ENCODE measurements at places on chromosomes 4 and X.

DNA sequence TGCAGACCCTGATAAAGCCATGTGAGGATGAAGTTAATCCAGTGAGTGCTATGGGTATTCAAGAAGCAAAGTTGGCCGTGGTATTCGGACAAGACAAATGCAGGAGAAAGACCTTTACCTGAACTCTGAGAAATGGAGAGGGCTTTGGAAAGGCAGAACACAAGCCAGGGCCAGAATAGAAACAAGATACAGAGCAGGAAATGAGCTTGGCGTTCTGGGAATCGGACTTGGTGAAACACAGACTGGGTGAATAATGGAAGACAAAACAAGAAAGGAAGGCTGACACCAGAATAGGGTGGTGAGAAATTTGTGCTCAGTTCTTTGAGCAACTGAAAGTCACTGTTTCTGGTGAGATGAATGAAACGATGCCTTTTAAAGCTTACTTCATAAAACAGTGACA is 83.3 kb downstream of the VEGFC start:
- no peak for DNase-seq

GRCh38 chr4:114041117-114041475 is 61.6 kb upstream of the ARSJ start:
- no peak for DNase-seq

- no peak for DNase-seq
Measured at GRCh38 chr4:189374176-189374575, 566.5 kb upstream of the FRG1 start.

DNA sequence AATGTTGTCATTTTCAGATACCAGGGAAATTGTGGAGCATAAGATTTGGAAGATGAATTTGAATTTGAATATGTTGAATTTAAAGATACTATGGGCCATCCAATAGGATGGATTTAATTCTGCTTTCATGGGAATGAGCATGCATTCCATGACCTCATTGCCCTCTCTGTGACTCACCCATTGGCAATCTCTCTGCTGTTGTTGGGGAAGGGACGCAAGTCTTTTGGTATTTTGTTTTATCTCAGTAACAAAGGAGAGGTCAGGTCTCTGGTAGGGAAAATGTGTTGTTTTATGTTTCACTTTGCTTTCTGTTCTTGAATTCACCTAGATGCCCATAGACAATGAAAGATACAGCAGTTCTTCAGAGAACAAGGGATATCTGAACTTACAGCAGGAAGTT is 42.1 kb upstream of the MAGEA4 start:
- no peak for DNase-seq

DNA sequence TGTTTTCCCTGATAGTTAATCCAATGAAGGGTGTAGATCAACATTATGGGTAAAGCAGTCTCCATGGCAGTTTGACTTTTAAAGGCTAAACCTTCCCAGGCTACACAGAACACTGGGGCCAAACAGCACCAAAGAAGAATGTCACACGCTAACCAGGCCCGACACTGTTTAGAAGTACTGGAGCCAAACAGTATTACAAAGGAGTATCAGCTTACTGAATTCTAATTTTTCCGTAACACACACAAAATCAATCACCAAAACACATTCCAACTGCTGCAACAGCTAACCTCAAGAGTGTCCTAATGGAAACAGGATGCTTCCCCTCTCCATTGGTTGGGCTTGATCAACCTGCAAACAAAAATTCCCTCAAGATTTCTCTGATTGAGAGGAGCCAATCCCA is 783.5 kb downstream of the PCDH18 start:
- DNase-seq, result no peak

- no peak for DNase-seq
Measured at GRCh38 chrX:118727686-118728339, 407 bp downstream of the IL13RA1 start.

GRCh38 chr4:54509057-54509456 is 148.7 kb upstream of the KIT start:
- DNase-seq, result no peak

DNA sequence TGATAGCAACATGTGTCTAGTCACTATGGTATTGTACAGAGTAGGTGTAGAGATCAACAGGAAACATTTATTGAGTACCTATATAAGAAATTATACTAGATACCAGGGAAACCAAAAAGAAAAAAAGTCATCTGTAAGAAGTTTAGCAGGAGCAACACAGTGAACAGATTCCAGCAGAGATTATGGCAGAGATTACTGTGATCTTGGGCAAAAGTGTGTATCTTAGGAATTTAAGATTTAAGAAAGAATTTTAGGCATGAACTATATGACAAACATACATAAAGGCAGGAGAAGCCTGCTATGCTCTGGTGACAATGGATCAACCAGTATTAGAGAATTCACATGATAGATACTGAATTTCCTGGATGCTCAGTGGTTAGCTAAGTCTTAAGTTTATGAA is 37.9 kb downstream of the SNCA start:
- DNase-seq, result no peak

- no peak for DNase-seq
Measured at GRCh38 chr4:175562542-175562941, 249.5 kb downstream of the GPM6A start.

DNA sequence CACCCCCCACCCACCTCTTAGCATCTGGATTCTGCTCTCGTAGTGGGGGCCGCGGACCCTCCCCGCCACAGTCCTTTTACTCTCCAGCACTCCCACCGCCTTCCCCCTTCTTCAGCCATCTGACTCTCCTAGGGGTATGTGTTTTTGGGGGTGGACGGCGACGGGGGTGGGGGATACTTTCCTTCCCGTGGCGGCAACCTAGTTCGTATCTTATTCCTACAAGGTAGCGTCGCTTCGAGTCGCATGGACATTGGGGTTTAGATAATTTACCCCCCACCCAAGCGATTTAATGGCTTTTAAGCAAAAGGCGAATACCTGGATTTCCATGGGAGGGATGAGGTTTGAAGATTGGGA is 1.3 kb upstream of the BCORL1 start:
- DNase-seq, result no peak

DNA sequence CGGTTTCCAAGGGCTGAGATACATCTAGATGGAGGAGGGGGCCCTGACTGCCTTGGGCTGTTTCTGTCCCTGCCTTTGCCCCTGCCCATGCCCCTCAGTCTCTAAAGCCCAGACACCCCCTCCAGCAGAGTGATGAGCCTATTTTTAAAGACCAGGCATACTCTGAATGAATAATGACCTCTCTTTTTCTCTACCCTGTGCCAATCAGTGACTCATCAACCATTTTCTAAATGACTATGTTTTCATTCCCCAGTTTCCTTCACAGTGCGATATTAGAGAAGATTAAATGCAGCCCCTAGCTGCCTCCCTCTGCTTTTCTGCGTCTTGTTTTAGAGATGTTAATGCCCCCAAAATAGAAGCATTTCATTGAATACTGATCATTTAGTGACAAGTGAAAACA is 15.5 kb upstream of the NHS start:
- no peak for DNase-seq

GRCh38 chrX:134807039-134807729 is 148.9 kb upstream of the PLAC1 start:
- peak; percentile 88 for DNase-seq

DNA sequence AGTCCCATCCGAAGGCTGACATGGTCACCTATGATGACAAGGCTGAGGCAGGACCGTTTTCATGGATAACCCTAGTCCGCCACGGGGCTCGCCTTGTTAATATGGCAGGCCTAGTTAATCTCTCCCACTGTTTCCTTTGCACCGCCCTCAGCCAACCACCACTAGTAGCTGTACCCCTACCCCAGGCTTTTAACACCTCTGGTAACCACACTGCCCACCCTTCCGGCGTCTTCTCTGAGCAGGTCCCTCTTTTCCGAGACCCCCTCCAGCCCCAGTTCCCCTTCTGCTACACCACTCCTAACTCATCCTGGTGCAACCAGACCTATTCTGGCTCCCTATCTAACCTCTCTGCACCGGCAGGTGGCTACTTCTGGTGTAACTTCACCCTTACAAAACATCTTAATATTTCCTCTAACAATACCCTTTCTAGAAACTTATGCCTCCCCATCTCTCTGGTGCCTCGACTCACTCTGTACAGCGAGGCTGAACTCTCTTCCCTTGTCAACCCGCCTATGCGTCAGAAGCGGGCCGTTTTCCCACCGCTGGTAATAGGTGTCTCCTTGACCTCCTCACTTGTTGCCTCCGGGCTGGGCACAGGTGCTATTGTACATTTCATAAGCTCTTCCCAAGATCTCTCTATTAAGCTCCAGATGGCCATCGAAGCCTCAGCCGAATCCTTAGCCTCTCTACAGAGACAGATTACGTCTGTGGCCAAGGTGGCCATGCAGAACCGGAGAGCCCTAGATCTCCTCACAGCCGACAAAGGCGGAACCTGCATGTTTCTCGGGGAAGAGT is 964.4 kb downstream of the RPA4 start:
- DNase-seq, result no peak

DNA sequence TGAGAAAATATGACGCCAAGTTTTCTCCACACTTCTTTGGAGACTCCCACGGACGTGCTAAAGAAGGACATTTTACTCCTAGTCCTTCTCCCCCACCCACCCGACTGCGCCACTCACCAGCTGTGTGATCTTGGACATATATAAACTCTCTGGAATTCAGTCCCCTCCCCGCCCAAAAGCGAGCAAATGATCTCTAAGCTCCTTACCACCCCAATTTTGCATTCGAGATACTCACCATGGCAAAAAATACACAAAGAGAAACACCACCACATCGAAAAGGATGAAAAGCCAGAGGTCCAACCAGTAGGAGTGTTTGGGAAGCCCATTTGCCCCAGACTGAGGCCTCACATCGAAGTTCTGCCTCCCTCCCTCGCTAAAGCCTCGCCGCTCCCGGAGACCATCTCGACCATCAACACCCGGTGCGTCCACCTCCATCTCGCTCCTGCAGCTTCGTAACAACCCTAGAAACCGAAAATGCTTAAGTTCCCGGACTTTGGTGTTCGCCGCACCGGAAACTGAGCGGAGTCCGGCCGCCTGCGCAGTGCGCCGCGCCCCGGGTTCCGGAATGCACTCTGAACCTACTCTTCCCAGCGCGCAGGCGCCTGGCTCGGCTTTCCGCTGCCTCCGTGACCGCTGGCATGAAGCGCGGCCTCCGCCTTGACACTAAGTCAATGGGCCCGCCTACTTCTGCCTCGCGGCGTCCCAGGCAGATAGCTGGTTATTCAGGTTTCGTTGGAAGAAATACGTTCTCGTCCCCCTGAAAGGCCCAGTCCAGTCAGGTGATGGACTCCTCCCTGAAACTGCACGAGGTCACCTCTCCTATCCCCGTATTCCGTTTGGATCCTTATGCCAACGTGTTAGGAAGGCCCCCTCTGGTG is 21.6 kb downstream of the FABP2 start:
- peak; percentile 93 for DNase-seq

DNA sequence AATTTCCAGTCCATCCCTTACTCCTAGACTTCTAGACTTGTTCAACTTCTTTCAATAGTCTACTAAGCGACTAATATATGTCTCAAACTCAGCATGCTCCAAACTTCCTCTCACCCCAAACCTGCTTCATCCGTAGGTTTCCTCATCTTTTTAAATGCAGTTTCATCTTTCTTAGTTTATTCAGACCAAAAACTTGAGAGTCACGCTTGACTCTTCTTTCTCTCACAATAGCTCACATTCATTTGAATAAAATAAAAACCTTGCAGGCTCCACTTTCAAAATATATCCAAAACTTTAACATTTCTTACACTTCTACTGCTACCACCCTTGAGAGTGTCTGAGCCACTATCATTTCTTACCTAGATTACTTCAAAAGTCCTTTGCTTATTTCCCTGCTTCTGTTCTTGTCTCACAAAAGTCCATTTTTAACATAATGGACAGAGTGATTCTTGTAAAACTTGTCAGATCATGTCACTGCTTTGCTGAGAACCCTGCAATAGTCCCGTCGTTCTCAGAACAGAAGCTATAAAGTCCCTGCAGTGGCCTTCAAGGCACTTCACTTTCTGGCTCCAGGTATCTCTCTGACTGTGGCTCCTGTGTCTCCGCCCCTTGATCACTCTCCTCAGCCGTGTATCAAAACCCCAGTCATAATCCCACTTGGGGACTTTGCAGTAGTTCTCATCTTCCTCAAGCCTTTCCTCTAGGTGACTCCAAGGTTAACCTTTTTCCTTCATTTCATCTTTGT is 167.6 kb downstream of the ARHGAP24 start:
- no peak for DNase-seq

DNA sequence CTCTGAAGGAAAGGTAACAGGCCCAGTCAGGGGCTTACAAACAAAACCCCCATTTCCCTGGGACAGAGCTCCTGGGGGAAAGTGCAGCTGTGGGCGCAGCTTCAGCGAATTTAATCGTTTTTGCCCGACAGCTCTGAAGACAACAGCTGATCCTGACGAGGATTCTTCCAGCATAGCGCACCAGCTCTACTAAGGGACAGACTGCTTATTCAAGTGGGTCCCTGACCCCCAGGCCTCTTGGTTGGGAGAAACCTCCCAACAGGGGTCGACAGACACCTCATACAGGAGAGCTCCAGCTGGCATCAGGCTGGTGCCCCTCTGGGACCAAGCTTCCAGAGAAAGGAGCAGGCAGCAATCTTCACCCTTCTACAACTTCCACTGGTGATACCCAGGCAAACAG is 486.7 kb downstream of the PRR32 start:
- DNase-seq, result no peak
